Foreskin keratinocyte (primary cell): ENCODE measurements at places on chromosomes 5 and 9.

DNA sequence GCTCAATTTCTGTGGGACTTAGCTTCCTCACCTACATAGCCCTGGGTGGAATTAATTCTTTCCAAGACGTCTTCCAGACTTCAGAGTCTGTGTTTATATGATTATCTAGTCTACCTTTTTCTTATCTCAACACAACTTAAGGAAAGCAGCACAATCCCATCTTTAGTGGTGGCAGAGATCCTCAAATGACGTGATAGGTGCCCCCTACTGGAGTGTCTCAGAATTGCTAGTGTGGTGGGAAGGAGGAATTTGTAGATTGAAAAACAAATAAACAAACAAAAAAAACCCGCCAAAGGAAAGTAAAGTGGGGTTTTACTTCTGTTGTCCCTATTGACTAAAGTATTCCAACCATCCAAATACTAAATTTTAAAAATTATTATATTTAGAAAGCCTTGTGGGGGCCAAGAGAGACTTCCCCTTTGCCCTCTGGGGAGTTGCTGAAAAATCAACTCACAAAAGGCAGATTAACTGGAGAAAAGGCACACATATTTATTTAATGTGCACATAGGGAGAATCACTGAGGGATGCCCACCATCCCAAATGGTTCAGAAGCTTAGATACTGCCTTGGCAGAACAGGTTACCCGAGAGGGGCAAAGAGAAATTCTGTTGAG is 283.3 kb downstream of the TMEM167A start:
- DNase-seq: no peak

- DNase-seq: no peak
Measured at GRCh38 chr5:10513501-10514442, 50.1 kb upstream of the ANKRD33B start.

DNA sequence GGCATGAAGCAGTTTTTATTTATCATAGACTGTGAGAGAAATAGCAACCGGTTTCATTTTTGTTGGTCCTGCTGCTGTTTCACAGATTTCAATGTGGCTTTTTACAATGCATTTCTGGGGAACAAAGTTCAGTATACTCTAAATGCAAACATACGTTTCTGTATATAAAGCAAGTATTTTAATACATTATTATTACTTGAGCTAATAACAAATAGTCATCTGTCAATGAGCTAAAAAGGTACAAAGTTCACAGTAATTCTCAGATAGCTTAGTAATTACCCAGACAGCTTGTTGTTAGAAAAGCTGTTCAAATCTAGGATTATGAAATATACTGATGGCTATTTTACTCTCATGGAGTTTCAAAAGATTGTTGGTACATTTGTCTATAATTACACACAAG is 50.8 kb downstream of the PBX3 start:
- DNase-seq: no peak

DNA sequence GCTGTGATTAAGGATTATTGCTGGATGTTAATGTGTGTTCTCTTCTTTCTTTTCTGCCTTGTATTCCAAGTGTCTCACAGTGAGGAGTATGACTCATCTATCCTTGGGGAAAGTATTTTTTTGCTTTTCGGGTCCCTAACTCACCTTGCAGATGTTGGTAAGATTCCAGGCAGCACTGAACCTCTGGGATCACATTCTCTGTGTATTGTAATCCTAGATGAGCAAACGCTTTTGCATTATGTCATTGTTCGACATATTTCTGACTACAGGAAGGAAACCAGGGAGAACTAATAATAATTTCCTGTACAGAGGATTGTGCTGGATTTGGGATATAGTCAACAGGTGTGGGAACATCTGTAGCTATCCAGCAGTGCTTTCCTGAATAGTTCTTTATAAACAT is 246.1 kb upstream of the TUT7 start:
- peak; percentile 75 for DNase-seq

DNA sequence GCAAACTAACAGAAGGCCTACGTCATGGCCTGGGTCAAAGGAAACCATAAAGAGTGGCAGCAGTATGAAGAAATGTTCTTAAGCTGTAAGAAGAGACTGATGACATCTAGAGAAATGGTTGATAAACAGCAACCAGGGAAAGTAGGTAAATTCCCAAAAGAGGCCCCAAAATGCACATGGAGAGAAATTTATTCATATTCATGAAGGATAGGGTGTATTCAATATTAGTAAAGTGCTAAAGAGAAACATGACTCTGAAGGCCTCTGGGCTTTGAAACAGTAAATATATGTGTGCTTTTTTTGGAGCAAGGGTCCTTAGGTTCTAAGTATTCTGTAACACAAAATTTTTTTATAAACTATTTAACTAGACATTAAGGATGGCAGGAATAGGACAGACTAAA is 149.7 kb upstream of the GRIA1 start:
- no peak for DNase-seq

DNA sequence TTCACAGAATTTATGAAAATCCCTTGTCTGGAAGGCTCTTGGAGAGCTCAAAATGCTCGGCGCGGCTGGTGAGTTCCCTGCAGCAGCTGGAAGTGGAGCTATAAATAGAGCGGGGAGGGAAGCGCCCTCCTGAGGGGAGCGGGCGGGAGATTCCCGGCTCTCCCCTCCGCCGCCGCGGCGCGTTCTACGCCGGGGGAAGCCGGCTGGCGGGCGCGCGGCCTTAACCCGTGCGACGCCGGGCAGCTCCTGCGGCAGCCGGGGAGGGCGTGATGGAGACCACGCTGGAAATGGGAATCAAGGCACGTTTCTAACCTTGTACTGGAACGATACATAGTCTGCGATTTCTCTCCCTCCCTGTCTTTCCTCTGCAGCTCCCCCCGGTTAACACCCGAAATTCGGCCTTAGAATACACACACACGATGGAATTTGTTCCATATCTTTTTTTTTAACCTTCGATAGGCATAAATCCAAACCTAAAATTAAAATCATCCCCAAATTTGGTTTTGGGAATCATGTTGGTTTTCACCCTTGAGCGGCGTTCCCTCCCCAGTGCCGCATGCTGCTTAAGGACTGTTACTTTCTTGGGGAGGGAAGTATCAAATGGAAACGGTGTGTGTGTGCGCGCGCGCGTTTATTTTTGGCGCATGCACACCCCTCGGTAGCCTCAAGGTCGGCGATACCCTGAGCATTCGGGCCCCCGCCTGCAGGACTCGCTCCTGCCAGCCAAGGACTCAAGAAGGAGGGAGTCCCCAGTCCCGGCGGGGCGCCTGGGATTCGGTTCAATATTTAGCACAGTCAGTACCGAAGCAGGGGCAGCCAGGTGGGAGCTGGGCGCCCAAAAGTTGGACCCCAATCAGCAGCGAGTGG is 306.3 kb upstream of the KCNN2 start:
- no peak for DNase-seq

- DNase-seq: no peak
Measured at GRCh38 chr5:38582975-38583319, 26.5 kb upstream of the LIFR start.

DNA sequence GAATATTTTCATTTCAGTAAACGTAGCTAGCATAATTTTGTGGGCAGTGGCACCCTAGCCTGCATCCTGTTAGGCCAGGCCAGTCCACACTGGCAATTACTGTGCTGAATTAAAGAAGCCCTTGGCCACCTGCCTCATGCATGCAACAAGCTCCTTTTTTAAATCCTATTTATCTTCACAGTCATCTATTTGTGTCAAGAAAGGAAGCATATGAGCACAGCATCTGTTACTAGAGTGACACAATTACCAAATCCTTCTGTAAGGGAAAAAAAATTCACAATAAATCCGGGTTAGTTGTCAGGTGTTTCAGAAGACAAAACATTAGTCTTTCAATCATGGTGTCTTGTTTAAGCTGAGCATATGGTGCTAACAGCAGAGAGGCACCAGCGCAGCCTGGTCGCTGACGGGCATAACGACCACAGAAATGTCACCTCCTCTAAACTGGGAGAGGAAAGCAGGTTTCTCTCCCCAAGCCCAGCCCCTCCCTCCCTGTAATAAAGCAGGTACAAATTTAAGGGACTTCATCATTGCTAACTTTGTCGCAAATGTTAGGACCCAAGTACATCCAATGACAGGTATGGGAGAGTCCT is 520.6 kb downstream of the CTNND2 start:
- DNase-seq: no peak

DNA sequence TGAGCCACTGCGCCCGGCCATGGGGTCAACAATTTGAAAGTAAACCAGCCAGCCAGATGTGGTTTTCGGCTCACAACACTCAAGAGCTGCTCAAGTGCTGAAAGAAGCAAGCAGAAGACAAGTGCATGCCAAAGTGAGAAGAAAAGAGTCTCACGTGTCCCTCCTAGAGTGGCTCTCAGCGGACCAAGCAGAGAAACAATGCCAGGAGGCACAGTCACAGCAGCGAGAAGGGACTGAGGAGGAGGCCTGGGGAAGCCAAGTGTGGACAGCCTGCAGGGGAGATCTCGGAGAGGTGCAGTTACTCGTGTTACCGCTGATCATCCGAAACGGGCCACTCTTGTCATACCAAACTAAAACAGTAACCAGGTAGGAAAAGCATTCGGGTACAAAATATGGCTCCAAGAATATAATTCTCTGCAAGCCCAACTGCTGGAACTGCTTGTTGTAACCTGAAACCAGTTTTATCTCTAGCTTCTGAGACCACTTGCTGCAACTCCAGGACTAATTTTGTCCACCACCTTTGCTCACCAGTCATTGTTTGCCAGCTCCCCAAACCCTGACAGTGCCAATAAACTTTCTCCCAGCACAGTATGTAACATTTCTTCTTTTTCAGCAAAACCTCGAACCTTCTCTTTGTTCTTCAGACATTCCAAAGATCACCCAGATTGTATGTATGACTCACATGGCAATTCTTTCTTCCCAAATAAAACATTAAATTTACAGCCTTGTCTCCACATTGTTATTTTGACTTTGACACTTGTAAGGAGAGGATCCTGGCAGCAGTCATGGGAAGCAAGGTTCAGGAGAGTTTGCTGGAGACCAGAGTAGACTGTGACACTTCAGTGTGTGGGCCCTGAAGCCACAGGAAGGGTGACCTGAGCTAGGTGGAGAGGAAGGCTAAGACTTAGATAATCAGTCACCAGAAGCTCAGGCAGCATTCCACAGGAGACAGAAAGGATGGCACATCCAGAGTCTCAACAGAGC is 6.3 kb downstream of the SLC35D2 start:
- peak; percentile 45 for DNase-seq

GRCh38 chr5:134142052-134142451 is 27.6 kb downstream of the TCF7 start:
- DNase-seq: no peak

- DNase-seq: peak; percentile 99
Measured at GRCh38 chr5:98108497-98108896, 665.0 kb upstream of the RGMB start.

DNA sequence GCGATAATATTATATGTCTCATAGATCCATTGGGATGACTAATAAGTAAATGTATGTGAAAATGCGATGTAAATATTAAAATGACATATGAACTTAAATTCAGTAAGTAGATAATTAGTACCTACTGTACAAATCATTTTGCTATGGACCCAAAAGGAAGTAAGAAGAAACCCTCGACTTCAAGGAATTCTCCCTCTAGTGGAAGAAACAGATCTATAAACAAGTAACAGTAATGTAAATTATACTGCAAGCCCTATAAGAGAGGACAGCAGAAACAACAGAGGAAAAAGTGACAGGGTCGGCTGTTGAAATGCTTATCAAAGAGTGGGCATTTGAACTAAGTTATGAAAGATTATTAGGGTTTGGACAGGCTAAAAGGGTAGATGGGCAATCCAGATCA is 320.3 kb downstream of the DMAC1 start:
- DNase-seq: no peak

DNA sequence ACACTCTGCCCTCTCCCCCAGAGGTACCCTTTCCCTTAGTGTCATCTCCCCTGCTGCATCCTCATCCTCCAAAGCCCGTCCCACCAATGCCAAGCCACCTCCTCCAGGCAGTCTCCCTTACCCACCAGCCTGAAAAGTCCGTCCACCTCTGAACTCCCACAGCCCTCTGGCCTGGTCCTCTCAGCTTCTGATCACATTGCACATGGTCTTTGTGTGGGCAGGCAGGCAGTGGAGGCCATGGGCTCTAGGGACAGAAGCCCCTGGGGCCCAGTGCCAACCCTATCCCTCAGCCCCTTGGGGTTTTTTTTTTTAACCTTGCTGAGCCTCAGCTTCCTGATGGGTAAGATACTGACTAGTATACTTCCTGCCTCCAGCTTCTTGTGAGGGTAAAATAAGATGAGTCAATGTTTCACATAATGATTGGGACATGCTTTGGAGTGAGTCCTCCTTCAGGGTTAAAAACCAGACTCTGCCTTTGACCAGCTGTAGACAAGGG is 19.4 kb downstream of the CSF1R start:
- DNase-seq: peak; percentile 30

GRCh38 chr5:169933127-169933526 is 47.2 kb downstream of the INSYN2B start:
- DNase-seq: no peak

- peak; percentile 98 for DNase-seq
Measured at GRCh38 chr5:181173420-181174342, 26.3 kb downstream of the OR2V2 start.

- DNase-seq: no peak
Measured at GRCh38 chr5:159448841-159449407, 118.6 kb upstream of the IL12B start.

GRCh38 chr5:179766021-179766725 is 27.6 kb upstream of the LTC4S start:
- no peak for DNase-seq

DNA sequence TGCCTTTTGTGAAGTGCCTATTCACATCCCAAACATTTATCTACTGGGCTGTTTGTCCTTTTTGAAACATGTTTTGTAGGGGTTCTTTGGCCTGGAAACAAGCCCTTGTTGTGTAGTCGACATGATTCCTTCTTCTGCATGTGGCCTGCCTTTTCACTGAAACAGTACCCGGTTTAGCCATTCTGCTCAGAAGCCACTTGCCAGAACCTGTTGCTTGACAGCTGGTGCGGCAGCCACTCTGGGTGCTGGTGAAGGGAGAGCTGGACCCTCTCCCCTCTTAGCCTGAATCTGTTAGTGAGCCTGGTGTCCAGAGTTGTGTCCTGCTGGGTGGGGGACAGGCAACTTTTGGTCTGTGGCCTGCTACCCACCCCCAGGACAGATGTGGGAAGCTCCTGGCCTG is 128.8 kb upstream of the CACNA1B start:
- no peak for DNase-seq

DNA sequence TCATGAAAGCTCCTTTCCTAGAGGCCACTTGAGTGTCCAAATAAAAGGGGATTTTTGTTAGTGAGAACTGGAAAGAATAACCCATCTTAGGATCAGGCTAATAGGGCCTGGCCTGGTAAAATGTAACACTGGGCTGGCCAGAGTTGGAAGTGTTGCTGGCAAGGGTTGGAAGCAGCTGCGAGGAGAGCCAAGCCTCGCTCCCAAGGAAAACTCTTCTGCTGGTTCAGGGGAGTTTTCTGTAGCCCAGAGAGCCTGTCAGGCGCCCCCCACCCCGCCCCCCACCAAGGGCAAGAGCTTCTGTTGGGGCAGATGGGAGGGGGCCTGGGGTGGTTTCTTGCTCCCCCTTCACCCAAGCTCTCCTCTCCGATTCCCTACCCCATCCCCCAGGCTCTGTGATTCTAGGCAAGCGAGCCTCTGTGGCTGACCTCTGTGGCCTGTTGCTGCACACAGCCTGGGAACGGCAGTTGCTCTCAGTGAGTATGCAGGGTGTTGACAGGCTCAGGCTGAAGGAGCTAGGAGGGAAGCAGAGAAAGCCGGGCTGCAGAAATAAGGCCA is 547.8 kb downstream of the CCDC171 start:
- DNase-seq: no peak

- no peak for DNase-seq
Measured at GRCh38 chr5:138927544-138927943, 52.4 kb upstream of the LRRTM2 start.
